ENCODE measurements at places on chromosomes 5 and 9.

GRCh38 chr5:133938929-133939328, 29.5 kb downstream of the C5orf15 start:
- DNase-seq: no peak

- DNase-seq: no peak
These were observed 3.3 kb upstream of the MAN1B1 start for GRCh38 chr9:137083394-137084004.

DNA sequence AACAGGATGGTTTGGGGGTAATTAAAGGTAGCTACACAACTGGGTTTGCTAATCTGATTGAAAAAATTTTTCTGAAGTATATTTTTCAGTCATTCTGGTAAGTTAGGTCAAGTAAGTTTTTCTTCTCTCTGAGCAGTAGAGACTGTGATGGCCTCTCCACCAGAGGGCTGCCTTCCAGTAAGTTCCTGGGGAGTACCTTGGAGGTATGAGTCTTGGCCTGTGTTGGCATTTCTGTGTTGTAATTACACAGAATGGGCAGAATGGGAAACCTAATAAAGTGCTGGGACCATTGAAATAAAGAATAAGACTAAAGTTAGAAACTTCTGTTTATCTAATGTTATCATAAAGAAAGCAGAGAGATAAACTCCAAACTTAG, 430.8 kb downstream of the ARHGEF28 start:
- DNase-seq: no peak

DNA sequence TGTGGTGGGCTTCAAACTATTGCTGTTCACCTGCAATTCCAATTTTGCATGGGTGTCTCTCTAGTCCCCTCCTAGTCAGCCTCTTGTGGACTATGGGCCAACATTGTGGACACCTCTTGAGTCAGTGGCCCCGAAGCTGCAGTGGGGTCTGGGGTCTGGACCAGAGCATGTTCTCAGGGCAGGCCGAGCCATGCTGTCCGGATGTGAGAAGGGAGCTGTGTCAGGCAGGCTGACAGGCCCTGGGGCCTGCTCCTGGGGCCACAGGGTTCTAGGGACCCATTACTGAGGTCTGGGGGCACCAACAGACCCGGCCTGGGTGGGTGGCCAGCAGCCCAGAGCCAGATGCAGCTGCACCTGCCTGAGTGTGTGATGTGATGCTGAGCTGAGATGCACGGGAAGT, 16.5 kb upstream of the IRX4 start:
- DNase-seq: no peak

DNA sequence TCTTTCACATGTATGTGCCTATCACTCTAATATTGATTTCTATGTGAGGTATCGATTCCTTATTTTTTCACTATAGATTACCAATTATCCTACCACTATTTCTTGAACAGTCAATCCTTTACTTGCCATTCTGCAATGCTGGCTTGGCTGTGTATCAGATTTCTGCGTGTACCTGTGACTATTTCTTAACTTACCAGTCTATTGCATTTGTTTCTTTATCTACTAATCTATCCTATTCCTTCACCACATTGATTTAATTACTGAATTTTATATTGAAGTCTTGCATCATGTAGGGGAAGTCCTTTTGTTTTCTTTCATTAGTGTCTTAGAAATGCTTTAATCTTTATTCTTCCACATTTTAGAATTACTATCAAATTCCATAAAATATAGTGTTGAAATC, 684.8 kb downstream of the LRRC70 start:
- DNase-seq: no peak

DNA sequence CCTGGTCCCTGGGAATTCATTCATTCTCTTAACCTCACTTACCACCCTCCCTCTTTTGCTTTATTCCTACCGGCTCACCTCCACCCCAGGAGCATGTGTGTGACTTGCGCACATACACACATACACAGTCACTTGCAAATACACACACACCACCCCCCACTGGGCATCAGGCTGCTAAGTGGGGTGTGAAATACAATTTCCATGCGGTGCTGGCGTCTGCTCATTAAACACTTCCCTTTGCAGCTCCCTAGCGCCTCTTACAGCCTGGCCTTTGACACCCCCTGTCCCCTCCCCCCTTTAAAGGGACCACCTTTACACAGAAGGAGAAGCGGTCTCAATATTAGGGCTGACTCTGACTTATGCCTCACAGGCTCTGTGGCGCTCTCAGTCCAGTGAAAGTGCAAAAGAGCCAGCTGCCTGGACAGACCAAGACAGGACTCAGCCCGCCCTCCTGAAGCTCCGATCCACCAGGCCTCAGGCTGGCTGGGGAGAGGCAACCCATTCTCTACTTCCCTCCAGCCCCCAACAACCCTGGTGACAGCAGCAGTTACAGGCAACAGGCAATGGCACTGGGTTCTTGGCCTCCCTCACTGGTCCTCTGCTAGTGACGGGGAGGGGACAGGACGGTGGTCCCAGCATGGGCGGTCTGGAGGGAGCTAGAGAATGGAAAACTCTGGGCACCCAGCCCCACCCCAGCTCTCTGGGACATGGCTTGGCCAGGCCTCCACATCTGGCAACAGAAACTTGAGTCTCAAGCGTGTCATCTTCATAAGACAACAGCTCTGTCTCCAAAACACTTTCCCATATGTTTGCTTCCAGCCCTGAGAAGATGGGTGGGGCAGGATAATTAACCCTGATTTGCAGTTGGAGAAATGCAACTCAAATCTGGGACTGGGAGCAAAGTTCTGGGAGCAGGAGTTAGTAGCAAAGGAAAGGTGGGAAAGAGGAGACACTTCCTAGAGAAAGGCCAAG, 12.0 kb downstream of the ENHO start:
- DNase-seq: no peak

- no peak for DNase-seq
These were observed 257.5 kb downstream of the GADD45G start for GRCh38 chr9:89862316-89862715.

- no peak for DNase-seq
These were observed 131.4 kb upstream of the MAN2A1 start for GRCh38 chr5:109558364-109558763.

- no peak for DNase-seq
These were observed 119.7 kb upstream of the RPS23 start for GRCh38 chr5:82397741-82398320.

DNA sequence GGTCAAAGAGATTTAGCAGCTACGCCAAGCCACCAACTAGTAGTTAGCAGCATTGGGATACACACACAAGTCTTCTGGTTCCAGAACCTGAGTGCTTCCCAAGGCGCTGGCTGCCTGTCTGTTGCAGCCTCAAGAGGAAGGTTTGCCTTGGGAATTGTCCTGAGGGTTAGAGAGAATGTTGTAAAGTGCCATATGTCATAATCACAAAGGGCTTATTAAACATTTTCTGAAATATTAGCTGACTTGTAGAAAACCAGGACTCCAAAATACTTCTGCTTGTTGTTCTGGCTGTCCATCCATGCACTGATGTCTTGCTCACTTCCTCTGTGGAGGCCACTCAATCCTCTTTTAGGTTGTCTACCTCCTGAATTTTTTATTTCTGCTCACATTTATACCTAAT, 46.3 kb downstream of the SLC36A1 start:
- DNase-seq: no peak

- no peak for DNase-seq
These were observed 69.1 kb downstream of the C9orf85 start for GRCh38 chr9:71980266-71981190.

GRCh38 chr9:79240774-79241173, 331.0 kb upstream of the TLE4 start:
- DNase-seq: no peak

GRCh38 chr9:105993116-105993854, 298.9 kb downstream of the TMEM38B start:
- DNase-seq: no peak

DNA sequence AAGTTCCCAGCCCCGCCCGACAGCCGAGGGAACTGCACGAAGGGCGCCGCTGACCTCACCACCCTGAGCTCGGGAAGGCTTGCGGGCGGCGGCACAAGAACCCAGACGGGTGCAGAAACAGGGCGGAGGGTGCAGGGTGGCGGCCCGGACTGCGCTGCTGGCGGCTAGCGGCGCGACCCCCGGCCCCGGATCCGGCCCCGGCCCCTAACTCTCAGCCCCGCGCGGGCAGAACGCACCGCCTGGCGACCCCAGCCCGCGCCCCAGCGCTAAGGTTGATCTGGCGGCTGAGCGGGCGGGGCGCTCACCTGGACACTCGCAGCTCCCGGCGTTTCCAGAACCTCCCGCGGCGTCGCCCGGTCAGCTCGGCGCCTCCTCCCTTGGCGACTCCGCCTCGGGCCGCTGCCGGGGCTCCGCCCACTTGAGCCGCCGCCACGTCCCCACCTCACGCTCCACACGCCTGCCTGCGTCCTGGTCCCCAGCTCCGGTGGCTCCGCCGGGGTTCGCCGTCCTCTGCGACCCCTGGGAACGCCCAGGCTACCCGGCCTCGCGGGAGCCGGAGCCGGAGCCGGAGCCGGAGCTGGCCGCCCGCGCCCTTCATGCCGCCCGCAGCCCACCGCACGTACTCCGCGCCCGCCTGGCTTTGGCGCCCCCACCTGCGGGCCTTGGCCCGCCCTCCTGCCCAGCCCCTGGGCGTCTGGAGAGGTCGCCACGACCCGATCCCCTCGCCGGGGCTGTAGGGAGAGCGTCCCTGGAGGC, at the start of gene P4HA2:
TSS of gene P4HA2 (minus strand) at position 369 of the 756 bp plus-strand sequence. CDS start 9,227 bp downstream, outside the sequence.
- DNase-seq: peak; percentile 17

- no peak for DNase-seq
These were observed 465.5 kb upstream of the ACTBL2 start for GRCh38 chr5:57948091-57948490.

DNA sequence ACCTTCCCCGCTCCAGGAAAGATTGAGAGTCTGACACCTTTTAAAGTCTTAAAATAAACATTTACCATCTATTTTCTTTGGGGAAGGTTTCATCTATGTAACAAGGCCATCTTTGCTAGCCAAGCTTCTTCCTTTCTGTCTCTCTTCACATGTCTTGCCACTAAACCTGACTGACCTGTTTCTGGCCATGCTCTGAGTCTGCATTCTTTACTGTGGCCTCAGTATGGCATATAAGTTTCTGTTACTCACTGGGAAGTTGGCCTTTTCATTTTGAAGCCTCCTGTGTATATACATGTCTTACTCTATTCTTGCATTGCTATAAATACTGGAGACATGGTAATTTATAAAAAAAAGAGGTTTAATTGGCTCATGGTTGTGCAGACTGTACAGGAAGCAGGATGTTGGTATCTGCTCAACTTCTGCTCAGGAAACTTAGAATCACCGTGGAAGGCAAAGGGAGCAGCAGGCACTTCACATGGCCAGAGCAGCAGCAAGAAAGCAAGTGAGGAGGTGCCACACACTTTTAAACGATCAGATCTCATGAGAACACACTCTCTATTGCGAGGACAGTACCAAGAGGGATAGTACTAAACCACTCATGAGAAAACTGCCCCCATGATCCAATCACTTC, 48.1 kb downstream of the KCNV2 start:
- no peak for DNase-seq

GRCh38 chr5:61802456-61802855, 470.4 kb downstream of the ZSWIM6 start:
- no peak for DNase-seq

DNA sequence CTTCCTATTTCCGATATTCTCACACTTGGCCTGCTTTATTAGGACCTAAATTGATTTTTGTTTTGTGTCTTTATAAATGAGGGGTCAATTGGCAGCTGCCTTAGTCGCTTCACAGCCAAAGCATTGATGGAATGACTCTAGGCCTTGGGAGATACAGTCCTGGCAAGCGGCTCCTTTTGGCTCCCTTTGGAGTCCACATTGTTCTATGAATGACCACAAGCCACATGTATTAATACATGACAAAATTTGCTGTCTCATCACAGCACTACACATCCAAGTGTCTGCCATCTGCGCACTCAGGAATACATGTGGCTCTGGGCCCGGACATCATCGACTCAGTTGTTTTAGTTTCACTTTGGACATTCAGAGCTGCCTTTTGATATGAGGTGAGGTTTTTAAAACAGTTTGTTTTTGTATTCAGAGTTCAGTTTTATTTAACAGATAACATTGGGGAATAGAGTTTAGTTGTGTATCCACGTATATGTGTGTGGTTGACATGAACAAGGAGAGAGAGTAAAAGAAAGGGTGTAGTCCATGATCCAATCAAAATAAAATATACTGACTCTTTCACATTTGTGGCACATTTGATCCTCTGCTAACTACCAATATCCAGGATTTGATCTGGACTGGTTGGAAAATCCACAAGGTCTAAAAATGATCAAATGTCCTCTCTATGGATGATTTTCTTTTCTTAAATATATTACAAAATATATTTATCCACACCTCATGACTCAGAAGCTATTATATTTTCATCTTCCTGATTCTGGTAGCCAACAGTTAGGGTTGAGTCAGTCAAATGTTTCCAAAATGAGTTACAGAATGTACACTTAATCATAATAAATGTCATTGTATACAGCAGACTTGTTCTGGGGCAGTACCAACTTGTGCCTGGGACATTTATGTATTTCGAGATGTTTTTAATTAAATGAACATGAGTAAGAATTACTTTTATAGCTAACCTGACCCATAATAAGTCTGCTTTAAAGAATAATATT, 114.0 kb upstream of the MTAP start:
- no peak for DNase-seq

DNA sequence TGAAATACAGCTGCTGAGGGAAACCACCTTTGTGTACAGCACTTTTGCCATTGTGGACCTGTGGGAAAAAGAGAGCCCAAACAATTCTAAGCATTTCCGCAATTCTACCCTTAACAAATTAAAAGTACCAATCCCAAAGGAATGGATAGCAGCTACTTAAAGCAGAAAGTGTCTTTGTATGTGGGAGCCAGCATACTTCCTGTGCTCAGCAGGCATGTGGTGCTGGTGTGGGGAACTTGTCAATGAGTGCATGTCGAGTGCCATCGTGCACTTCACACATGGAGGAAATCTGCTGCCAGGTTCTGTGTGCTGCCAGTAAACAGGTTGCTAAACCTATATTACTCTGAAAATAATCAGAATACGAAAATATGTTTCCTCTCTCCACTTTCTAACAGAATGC, 399.0 kb downstream of the LRRC70 start:
- peak; percentile 38 for DNase-seq

GRCh38 chr5:116135344-116135743, 50.5 kb downstream of the COMMD10 start:
- DNase-seq: no peak

DNA sequence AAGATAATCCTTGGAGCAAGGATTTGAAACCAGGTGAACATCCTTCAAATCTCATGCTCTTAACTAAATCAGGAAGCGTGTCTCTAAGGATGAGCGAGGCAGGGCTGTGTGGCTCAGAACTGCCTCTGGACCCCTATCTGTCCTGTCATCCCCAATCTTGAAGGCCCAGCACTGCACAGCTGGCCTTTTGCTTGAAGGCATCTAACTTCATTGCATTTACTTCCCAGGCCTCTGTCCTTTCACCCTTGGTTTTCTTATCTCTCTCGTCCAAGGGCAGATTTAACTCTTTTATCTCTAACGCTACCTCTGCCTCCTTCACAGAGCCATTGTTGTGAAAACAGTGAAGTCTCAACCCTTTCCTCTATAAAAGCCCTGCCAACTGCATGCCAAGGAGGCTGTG, 83.8 kb downstream of the UGCG start:
- DNase-seq: no peak

DNA sequence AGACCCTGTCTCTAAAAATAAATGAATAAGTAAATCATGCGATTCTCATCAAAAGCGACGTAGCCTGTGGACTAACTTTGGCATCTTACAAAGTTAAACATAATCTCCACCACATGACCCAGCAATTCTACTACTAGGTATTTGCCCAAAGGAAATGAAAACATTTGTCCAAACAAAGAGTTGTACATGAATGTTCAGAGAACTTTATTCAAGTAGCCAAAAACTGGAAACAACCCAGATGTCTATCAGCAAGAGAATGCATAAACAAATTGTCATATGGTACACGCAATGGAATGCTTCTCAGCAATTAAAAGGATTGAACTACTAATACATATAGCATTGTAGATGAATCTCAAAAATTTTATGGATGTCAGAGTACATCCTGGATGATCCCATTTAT, 82.6 kb downstream of the ADRB2 start:
- no peak for DNase-seq

Data from DMS79 (cell line).